ENCODE measurements at places on chromosomes 6 and 20.

- no peak for DNase-seq
These were observed 25.4 kb downstream of the TTLL2 start for GRCh38 chr6:167350275-167350696.

DNA sequence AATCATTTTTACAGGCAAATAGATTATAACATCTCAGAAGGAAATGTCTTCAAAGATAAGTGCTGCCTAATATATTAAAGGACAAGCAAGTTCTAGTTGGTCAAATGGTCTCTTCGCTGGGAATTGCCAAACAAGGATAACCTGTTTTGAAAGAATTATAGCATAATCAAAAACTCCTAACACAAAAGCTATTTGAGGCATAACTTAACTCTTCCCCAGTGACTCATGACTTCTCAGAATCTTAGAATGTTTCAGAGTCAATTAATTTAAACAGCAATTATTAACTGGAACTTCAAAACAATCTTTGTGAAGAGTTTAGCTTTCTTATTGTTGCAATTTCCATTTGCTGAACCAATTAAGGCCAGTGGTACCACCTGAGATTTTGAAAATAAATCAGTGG, 126.6 kb downstream of the MTFR2 start:
- no peak for DNase-seq

- DNase-seq, result no peak
These were observed 19.2 kb upstream of the RIPOR3 start for GRCh38 chr20:50710492-50711063.

DNA sequence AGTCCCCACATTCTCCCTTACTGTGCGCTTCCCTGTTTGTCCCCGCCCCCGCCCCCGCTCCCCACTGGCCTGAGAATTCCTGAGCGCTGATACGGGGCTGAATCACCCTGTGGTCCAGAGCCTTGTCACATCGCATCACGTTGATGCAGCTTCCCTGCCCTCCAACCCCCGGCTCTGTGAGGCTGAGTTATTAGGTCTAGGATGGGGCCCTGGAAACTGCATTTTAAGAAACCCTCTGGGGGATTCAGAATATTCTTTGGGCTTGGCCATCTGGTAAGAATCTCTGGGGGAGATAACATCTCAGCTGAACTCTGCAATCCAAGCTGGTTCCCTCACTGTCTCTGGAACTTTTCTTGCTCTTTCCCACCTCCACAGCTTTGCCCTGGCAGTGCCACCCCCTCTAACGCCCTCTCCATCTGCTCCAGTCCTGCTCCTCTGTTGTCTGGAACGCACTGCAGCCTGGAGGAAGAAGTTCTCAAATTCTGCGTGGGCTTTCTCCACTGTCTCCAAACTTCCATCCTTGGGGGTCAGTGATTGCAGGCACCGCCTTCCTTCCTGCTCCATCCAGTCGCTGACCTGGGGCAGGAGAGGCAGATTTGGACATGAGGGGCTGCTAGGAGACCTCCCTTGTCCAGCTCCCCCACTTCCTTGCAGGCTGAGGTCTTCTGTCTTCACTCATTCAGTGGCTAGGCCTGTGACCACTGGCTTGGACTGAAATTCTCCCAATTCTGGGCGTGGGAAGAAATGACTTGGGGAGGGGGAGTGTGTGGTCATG, 42.6 kb downstream of the KIAA1755 start:
- DNase-seq, result no peak

GRCh38 chr6:70409216-70409615, 4.1 kb upstream of the FAM135A start:
- DNase-seq, result no peak

DNA sequence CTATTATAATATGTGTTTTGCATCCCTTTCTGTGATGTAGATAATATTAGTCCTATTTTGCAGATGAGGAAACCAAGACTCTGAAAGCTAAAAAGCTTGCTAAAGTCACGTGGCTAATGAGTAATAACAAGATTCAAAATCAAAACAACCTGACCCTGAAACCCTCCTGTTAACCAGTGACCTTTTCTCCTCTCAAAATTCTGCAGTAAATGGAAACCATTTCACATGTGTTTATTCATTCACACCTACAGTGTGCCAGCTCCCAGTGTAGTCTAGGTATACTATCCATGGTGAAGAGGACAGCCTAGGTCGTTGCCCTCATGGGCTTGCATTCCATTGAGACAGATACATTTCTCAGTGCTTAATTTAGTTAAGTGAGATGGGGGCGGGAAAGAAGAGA, 30.6 kb upstream of the PHACTR2 start:
- no peak for DNase-seq

- no peak for DNase-seq
These were observed 567.2 kb downstream of the KIF16B start for GRCh38 chr20:16005915-16006493.

- DNase-seq, result no peak
These were observed 83.3 kb downstream of the SMPDL3A start for GRCh38 chr6:122872311-122872710.

- DNase-seq, result no peak
These were observed 65.0 kb downstream of the MRPL14 start for GRCh38 chr6:44062105-44062770.

DNA sequence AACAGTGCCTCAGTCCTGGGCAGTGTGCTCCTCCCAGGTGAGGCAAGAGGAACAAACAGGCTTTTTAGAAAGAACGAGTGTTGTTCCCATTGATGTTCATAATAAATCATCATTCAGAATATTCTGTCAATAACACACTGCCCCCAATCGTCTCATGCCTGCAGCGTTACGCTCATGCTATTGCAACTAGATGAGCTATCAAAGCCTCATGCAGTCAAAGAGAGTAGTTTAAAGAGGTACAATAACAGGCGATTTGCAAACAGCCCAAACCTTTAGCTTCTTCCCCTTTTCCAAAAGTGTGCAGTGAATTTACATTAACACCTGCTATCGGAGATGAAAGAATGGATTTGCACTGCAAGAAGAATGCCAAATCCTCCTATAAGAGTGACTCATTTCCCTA, 1164.7 kb upstream of the MAP3K7 start:
- DNase-seq, result no peak

GRCh38 chr20:3927486-3928291, 38.5 kb downstream of the PANK2 start:
- DNase-seq, result no peak

- peak; percentile 20 for DNase-seq
These were observed at the start of gene LHFPL5 for GRCh38 chr6:35804996-35805736. Gene LHFPL5 (plus strand): TSS chr6:35805352. CDS start chr6:35805671, 319 bp downstream.

- DNase-seq, result no peak
These were observed 34.0 kb downstream of the SLX4IP start for GRCh38 chr20:10469056-10469455.

GRCh38 chr6:146972546-146972945, 231.7 kb upstream of the STXBP5 start:
- DNase-seq, result no peak

DNA sequence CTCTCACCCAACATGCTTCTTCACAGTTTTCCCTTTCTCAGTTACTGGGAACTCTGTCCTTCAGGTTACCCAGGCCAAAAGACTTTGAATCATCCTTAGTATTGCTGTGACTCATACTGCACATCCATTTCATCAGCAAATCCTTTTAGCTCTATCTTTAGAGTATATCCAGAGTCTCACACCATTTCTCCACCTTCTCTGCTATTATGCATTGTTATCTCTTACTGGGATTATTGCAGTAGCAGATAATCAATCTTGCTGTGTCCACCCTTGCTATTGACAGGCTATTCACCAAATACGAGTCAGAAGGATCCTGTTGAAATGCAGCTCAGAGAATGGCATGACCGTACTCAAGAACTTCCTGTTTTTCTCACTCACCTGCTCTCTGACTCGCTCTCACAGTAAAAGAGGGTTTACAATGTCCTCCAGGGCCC, 57.3 kb downstream of the BCKDHB start:
- no peak for DNase-seq

GRCh38 chr6:101069191-101069795, 188.2 kb upstream of the ASCC3 start:
- no peak for DNase-seq

GRCh38 chr20:25389401-25389857, 1.2 kb downstream of the ABHD12 start:
- DNase-seq, result no peak

DNA sequence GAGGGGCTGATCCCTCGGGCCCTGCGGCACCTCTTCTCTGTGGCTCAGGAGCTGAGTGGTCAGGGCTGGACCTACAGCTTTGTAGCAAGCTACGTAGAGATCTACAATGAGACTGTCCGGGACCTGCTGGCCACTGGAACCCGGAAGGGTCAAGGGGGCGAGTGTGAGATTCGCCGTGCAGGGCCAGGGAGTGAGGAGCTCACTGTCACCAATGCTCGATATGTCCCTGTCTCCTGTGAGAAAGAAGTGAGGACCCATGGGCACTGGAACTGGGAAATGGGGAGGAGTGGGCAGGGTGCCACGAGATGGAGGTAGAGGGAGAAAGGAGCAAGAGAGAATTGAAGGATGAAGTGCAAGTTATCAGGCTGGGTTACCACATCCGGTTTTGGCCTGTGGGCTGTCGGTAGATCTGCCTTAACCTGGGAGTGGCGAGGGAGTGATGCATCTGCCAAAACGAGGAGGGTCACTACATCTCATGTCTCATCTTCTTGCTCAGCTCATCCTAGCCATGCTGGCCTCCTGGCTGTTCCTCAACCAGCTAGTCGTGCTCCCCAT, 5.4 kb upstream of the PHF1 start:
- DNase-seq, result no peak

GRCh38 chr6:101224751-101225150, 168.8 kb upstream of the GRIK2 start:
- no peak for DNase-seq

DNA sequence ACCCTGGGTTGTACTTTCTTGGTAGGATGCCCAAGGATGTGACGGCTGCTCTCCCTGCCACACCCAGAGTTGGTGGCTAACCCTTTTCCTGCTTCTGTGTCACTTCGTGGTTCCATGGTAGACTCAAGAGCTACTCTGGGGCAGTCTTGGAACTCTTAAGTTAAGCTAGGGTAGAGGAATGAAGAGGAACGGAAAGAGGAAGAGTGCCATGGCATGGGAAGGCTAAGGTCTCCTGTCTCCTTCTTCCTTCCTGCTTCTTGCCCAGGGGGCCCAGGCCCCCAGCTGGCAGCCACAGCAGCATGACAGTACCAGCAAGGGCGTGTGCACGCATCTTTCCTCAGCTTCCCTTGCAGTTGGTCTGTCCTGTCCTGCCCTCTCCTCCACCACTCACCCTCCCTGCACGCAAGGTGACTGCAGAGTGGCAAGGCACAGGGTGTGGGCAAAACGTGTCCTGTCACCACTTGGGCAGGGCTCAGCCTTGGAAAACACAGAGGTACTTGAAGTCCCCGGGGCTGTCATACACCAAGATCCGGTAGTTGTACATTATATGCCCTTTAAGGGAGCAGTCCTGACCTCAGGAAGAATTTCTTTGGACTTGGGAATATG, 39.8 kb upstream of the TGM3 start:
- DNase-seq, result no peak

DNA sequence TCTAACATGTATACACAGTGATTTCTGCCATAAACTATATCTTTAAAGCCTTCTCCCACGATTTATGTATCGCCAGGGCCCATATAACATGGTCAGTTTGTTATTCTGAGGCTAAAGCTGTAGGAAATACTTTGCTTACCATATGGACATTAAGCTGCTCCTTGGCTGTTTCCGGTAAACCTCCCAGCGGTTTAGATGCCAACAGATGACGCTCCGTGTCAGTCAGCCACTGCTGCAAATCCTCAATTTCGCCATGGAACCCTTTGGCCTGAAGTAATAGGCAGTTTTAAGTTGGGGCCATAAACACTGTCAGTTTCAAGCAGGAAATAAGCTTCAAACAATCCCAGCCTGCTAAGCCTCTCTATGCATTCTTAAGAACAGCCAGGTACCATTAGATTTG, 145.4 kb downstream of the DST start:
- no peak for DNase-seq

- DNase-seq, result no peak
These were observed 78.7 kb downstream of the DLL1 start for GRCh38 chr6:170212051-170212756.

DNA sequence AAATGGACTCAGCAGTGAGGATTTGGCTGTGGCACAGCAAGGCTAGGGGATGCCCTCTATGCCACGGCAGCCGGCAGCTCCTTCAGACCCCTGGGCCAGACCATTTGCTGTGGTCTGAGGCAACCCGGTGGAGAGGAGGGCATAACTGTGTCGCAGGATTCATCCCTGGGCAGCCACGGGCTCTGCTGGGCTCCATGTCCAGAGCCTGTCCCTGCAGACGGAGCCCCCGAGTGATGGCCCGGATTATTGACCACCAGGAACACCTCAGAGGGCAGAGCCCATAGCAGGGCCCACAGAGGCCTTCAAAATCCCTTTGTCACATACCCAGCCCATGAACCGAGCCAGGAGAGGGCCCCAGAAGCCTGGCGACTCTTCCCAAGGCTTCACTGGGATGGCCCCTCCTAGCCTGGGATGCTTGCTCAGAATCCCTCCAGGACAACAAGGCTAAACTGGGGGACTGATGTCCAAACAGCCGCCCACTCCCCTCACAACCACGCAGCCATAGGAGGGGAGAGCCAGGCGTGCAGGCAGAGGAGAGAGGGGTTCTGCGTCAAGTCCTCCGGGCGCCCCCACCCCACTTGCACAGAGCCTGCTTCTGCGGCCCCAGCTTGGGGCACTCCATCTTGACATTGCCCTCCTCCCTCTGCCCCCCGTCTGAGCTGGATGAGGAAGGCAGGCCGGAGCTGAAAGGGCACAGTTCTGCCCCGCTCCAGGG, 68.2 kb upstream of the AFDN start:
- no peak for DNase-seq

GRCh38 chr6:119035459-119035858, 43.0 kb downstream of the FAM184A start:
- DNase-seq, result no peak

DNA sequence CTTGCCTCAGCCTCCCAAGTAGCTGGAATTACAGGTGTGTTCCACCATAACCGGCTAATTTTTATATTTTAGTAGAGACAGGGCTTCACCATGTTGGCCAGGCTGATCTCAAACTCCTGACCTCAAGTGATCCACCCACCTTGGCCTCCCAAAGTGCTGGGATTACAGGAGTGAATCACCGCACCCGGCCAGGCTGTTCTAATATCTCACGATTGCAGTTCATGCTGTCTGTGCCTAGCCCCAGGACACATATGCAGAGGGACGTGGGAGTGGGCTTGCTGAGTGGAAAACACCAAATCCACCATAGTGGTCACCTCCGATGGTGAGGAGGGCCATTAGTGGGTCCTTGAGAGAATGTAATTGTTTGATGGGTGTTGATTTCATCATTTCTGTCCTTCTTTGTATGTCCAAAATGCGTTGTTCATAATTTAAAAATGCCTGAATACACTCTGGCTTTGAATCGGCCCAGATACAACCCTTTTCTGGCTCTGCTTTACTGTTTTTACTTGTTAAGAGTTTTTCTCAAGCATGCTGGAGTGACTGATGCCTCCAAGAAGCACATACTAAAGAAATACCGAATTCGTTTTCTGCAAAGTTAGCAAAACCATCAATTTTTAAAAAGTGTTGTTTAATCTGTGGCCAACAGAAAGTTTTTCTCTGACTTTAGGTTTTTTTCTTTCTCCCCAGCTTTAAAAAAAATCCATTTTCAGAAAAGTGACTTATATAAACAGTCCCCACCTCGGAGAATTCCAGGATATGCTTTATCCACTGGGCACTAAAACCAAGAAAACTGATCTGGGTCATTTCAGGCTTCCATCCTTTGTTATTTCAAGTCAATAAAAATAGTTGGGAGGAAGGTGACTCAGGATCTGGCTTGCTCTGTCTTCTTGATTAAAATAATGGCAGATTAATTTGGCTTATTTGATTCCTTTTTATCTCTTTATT, 18.8 kb upstream of the RALGAPA2 start:
- no peak for DNase-seq

Data from stimulated activated CD8-positive, alpha-beta memory T cell treated with anti-CD3 and anti-CD28 coated beads, Interleukin-7, amount 100 ng/mL, for 4 hours (primary cell).